Stimulated activated CD4-positive, alpha-beta T cell treated with anti-CD3 and anti-CD28 coated beads, Interleukin-12 subunit alpha, Interleukin-12 subunit beta, amount 100 ng/mL, for 24 hours (primary cell): ENCODE measurements at places on chromosomes 5 and 9.

DNA sequence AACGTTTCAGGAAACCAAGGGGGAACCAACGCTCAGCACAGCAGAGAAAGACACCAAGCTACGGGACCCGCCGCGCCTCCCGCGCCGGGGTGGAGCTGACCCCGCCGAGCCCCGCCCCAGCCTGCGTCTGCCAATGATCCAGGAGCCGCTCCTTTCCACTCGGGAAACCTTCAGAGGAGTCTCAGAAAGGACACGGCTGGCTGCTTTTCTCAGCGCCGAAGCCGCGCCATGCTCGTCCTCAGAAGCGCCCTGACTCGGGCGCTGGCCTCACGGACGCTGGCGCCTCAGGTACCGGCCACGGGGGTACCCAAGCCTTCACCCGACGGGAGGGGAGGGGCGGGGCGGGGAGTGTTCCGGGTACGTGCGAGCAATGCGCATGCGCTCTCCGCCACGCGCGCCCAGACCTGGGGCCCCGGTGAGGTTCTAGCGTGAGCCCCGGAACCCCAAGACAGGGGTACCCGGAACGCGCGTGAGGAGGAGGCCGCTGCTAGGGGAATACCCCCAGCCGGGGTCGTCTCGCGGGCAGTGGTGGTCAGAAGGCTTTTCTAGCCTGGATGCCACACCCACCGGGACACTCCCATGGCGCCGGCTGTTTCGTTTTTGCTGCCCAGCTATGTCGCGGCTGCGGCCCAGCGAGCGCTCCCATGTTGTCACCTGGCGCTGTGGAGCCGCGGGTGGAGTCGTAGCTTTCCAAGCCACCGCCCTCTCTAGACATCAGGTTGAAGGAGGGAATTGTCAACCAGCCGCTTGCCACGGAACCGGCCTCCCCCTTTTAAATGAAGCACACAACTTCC lies at the start of gene NIPSNAP3A:
Gene NIPSNAP3A (plus strand): TSS at position 119 of the 794 bp plus-strand sequence. CDS start 110 bp downstream, at position 229.
- DNase-seq, result peak; percentile 83

- DNase-seq, result no peak
Measured at GRCh38 chr9:6889868-6890267, 132.1 kb downstream of the KDM4C start.

GRCh38 chr5:78755822-78756429 lies 107.4 kb upstream of the LHFPL2 start:
- no peak for DNase-seq

- no peak for DNase-seq
Measured at GRCh38 chr9:126869368-126869767, 8.9 kb downstream of the ZBTB34 start.

GRCh38 chr5:178586396-178586795 lies 3.8 kb downstream of the COL23A1 start:
- no peak for DNase-seq
